ENCODE measurements at places on chromosomes 3 and 15.
A peak's percentile ranks its signal among the peaks of the same experiment; 100 is the strongest.

GRCh38 chr3:16837602-16838001 lies 47.2 kb upstream of the PLCL2 start:
- DNase-seq = no peak

GRCh38 chr3:38731522-38731921 lies 82.0 kb upstream of the SCN5A start:
- DNase-seq = no peak

- DNase-seq = no peak
Measured at GRCh38 chr3:50155491-50155878, 361 bp downstream of the SEMA3F start.

DNA sequence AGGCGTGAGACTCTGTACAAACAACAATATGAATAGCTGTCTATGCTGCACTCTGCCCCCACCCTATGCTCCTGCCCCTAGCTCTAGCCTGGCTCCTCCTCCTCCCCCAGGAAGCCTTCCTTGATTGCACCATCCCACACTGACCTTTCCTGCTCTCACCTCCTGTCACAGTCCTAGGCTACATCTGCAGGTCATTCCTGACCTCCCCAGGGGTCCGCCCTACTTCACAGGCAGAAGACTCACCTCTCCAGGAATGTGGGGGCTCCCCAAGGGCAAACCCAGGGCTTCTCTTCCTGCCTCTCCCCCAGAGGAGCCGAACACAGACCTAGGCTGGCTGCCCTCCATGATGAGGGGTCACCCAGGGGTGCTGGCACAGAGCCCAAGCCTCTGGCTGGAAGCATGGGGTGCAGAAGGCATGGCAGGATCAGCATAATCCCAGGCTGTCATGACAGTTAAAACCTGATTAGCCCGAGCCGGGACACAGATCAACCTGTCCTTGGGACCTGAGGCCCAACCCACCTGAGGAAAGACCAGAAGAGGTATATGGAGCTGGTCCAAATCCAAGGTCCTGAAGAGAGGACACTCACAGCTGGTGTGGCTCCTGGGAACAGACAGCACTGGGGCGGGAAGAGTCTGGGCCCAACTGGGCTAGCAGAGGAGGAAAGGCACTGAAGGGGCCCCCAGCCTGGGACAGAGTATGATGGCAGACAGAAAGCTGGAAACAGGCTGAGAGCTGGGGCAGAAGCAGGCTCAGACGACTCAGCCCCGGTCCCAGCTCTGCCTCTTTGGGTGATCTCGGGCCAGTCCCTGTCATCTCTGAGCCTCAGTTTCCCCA lies 5.9 kb downstream of the SEMA7A start:
- DNase-seq = no peak

- DNase-seq = no peak
Measured at GRCh38 chr3:104460477-104461406, 906.0 kb upstream of the ALCAM start.

DNA sequence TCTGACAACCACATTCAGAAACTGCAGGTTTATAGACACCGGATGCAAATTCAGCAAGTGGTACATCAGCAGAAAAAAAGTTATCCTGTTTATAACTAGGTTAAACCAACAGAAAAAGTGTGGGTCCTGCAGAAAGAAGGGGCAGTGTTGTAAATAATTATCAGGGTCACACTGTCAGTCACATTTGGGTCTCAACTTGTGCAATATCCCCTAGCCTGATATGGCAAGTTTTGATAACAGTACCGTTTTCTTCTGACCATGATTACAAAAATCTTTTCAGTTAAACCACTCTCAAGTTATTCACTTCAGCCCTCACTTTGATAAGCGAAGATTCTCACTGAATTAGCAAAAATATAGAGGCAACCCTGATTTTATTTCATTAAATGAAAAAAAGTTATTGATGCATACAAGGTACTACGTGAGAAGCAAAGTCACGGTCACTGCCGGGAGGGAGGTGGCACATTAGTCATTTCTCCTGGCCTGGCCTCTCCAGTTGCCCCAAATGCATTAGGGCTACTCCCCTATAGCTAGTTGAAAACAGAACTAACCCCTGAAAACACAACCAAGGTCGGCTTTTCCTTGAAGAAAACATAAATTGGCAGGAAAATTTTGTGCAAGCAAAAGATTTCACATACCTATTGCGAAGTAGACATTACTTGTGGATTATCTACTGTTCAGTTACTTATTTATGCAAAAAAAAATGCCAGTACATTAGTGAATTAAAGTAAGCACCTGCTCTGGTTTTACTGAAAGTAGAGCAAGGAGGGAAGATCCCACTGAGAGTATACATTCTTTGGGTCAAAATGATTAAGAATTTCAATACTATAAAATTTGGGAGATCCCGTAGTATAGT lies 28.6 kb downstream of the IL5RA start:
- no peak for DNase-seq

DNA sequence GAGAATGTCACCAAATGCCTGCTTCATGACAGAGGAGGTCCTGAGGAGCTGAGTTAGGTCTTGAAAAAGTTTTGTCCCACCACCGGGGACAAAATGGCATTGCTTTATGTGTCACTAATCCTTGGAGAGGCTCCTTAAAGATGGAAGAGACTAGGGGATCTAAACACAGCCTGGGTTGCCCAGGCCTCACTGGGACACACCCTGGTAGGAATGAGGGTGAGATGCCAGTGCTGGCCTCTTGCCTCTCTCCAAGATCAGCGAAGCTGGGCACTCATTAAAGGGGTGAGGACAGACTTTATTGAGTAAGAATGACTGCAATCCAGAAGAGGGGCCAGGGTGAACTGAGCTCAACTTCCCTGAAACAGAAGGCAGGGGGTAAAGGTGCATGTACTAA lies 58.5 kb upstream of the KLF13 start:
- DNase-seq = no peak

DNA sequence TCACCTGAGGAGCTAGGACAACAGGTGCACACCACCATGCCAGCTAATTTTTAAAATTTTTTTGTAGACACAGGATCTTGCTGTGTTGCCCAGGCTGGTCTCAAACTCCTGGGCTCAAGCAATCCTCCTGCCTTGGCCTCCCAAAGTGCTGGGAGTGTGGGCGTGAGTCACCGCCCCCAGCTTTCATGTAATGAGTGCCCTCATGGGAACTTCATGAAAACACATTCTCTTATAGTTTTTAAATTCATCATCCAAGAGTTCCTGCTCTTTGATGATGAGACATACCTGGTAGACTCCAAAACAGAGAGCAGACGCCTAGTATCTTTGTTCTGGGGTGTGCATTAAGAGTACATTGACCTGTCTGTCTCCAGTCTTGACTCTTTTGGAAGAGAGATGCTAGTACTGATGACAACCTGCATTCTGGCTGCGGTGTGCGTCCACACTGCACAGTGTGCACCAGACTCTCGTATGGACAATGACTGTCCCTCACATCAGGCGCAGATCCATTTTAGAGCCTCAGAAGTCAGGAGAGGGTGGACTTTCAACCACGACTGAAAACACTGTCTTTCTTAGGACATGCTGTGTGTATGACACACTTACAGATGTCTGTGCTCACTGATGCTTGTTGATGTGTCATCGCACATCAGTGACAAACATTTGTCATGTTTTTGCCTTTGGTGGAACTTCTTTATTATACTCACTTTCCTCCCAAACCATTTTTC lies 2.0 kb downstream of the NRROS start:
- no peak for DNase-seq

- no peak for DNase-seq
Measured at GRCh38 chr3:133831966-133832801, 26.6 kb downstream of the SRPRB start.

DNA sequence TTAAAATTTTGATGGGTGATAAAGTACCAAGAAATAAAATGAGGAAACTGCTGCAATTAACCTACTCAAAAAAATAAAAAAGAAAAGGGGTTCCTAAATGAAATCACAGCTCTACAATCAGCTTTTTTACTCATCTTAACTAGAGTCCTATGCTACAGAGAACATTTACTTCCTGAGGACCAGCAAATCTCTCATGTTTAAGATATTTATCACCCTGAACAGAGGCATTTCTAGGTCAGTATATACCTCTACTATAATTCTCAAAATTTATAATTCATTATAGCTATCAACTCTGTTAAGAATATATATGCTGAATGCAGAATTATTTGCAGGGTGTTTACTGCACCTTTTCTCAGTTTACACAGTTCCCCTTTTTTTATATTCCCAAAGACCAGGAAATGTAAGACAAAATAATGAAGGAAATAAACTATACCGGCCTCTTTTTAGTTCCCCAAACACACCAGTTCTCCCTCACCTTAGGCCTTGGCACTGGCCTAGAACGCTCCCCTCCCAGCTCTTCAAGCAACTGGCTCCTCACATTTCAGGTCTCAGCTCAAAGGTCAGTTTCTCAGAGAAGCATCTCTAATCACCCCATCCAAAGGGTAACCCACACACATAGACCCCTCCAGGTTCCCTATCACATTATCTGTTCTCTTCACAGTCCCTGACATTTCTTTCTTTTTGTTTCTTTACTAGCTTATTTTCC lies 71.1 kb downstream of the LRRFIP2 start:
- peak; percentile 5 for DNase-seq

DNA sequence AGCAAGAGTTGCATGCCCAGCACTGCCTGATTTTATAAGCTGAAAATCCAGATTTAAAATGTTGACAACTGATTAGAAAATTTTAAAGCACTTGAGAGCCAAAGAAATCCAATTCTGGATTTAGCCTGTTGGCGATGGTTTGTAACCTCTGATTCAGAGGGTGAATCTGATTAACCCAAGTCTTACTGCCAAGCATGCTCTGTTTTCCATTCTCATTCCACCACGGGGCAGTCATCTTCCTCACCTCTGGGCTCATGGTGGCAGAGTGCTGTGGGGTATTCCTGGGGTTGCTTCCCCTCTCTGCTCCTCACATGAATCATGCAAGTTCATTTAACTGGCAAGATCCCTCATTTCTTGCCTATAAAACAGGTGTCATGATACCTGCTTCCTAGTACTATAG lies 342.2 kb downstream of the EPHB1 start:
- DNase-seq = no peak

DNA sequence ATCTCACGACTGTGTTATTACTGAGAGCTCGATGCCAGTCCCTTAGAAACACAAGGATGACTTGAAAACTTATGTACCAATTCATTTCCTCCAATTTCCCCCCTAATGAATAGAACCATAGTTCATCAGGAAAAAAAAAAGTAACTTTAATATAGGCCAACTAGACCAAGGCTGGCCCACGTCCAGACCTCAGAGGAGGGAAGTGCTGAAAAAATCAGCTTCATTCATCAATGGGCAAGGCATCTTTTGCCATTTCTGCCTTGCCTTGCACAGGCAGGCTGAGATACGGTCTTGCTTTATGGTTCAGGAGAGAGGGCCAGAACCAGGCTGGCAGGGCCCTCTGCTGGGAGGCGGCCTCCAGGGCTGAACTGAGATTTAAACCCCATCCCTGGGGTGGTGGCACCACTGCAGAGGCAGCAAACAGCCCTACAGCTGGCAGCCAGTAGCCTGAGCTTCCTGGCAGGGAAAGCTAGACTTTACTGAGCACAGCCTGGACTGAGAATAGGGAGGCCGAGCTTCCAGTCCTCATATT lies 104.1 kb upstream of the TNFAIP8L3 start:
- no peak for DNase-seq

DNA sequence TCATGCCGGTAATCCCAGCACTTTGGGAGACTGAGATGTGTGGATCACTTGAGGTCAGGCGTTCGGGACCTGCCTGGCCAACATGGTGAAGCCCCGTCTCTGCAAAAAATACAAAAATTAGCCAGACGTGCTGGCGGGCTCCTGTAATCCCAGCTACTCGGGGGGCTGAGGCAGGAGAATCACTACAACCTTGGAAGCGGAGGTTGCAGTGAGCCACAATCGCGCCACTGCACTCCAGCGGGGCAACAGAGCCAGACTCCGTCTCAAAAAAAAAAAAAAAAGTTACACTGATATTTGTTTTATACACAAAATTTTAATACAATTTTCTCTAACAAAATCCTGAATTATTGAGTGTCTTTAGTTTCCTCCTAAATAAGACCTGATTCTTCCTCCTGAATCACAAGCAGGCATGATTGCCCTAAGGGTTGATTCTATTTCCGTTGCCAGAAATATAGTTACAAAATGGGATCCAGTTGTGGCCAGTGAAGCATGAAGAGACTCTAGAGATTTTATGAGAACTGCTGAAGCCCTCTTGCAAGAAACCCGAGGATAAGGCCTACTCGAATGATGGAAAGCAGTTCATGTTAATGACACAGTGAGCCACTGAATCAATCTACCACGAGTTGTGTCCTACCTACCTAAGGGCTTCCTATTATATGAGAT lies 9.6 kb upstream of the SMARCC1 start:
- DNase-seq = no peak

GRCh38 chr15:85706779-85707518 lies 87.8 kb downstream of the KLHL25 start:
- DNase-seq = no peak

GRCh38 chr3:31937225-31937624 lies 43.8 kb downstream of the OSBPL10 start:
- DNase-seq = no peak

DNA sequence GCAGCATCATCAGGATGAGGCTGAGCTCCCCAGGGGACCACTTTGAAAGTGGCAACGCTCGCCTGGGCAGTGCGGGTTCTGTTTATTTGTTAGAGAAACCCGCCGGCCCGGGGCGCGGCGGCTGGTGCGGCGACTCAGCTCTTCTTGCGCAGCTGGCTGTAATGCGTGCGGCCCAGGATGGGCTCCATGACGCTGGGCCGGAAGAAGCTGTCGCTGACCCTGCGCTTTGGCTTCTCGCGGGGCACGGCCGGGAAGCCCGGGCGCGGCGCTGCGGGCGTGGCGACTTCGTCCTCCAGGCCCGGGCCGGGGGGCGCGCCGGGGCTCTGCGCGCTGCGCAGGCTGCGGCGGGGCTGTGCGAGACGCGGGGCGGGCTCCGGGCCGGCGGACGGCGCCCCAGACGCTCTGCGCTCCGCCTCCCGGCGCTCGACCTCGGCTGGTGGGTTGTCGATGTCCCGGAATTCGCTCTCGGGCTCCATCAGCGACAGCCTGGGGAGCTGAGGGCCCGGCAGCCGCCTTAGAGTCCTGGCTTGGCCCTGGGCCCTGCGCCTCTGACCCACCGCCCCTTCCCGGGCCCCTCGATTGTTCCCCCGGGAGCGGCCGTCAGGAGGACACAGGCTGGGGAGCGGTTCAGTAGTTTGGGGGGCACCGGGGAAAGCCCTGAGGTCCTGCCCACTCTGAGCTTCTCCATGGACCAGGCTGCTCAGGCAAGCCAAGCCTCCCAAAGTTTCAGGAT lies 10.3 kb upstream of the KIF7 start:
- peak; percentile 31 for DNase-seq

GRCh38 chr15:80480909-80481308 lies 76.7 kb downstream of the ARNT2 start:
- no peak for DNase-seq

DNA sequence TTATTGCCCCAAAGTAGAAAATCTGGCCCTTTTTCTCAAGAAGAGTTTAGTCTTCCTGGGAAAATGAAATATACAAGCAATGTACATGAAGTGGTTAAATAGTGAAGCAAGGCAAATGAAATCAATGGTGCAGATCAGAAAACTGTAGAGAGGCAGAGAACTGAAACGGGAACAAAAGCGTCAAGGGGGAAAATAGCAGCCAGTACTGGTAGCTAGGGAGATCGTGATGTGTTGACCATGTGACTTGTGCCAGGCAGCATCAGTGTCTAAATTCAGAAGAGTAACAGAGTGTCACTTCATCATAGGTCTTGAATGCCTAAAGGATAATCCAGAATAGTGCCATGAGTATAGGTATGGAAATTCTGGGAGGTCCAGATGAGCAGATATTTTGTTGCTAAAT lies 163.1 kb downstream of the CHL1 start:
- no peak for DNase-seq

- DNase-seq = no peak
Measured at GRCh38 chr3:187833799-187834578, 88.7 kb upstream of the BCL6 start.

Measured in HT-29 (cell line).